ENCODE measurements at places on chromosomes 16 and 17.

DNA sequence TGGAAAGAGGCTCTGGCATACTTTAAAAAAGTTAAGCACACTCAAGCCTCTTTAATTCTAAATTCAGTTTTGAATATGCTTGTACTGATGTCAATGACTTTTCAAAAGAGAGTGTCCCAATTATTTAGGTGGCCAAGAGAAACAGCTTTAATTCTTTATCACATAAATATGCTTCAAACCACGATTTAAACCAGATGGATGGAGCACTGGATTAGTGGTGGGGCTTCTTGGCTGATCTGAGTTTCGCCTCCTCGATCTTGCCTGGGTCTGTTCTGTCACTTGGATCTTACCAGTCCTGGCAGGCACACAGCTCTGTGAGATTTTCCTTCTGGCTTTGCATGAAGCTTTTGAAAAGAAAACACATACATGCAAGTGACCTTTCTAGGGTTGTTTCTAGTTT, 467.8 kb downstream of the MAF start:
- DNase-seq: no peak

DNA sequence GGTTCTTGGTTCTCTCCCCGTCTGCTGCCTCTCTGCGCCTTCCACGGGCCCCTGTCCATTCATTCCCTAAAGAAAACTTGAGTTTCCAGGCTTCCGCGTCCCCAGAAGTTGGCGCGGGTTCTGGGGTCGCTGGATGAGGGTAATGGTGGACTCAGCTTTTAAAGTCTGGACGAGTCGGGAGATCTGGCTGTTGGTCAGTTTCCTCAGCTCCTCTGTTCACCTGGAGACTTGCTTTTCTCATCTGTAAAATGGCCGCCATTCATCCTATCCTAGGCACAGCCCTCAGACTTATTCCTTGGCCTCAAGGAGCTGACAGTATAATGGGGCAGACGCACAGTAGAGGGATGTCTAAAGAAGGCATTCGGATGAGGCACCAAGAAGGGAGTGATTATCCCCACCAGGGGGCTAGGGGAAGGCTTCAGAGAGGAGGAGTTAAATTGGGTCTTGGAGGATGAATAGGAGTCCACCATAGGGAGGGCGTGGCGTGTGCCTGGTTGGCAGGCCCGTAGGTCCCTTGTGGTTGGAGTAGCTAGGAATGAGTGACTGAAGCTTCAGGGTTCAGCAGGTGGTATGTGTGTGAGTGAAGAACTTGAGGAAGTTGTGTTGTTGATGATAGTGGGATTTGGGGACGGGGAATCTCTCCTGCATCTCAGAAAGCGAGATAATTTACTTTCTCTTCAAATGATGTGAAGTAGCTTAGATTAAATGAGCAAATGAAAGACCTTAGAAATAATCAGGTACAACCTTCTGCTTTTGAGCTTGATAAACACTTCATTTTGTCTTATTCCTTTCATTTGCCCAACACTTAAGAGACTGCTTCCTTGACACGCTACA, 652 bp downstream of the VPS35L start:
- no peak for DNase-seq

- no peak for DNase-seq
Observed at GRCh38 chr17:46179375-46179999, 13.7 kb downstream of the KANSL1 start.

DNA sequence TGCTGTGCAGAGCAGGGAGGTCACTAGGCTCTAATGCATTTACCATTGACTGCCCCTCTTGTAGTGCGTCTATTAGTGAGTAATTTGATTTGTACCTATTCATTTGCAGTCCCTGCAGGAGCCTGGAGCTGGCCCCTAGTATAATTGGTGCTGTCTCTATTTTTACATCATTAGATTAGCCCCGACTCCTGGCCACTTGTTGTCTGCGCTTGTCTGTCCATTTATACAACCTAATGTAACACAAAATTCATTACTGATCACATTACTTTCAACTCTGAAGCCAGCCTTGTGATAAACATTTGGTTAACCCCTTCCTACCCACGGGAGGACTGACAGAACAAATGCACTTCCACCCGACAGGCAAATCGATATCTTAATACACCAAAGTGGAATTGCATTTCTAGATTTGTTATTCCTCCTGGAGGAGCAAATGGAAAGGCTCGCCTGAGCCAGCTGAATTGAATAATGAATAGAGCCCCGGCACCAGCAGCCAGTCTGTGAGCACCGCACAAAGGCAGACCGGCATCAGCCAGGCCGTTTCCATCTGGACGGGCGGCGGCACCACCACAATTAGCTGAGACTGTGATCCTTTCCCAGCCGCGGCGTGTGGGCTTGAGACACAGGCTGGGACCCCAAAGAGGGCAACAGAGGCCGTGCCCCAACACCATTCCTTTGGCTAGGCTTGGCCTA, 18.7 kb upstream of the TBX2 start:
- DNase-seq: no peak

DNA sequence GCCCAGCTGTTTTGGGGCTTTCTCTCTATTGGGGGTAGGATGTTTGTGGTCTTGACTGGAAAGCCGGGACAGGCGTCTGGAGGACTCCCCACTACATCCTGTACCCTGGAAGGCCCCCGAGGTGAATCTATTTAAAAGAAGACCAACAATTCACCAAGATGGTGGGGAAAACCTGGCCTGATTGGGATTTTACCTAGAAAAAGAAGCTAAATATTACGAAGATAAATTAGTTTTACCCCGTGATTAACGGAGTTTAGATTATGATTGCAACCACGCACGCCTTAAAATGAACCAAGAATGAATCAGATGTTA, 779 bp upstream of the CCDC102A start:
- no peak for DNase-seq

DNA sequence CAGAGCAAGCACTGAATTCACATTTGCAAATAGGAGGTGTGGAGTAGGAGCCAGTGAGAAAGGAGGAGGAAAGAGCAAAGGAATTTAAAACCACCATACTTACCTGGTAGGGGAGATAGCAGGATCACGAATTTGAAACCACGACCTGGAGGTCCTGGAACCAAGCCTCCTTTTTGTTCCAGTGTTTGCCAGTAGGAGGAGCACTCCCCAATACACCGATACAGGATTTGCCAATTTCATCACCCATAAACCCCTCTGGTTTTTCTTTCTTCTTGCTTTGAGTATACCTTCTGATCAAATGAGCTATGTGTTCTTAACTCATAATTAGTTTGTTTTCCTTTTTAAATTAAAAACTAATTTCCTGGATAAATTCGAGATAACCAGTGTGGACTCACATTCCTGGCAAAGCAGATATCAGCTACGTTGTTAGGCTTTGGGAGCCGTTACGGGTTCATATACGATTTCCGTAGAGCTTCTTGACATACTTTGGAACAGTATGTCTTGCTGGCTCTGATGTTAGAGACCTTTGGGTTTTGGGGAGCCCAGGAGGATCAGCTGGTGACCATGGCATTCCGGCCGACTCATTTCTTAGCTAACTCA, 22.7 kb downstream of the BCO1 start:
- no peak for DNase-seq

DNA sequence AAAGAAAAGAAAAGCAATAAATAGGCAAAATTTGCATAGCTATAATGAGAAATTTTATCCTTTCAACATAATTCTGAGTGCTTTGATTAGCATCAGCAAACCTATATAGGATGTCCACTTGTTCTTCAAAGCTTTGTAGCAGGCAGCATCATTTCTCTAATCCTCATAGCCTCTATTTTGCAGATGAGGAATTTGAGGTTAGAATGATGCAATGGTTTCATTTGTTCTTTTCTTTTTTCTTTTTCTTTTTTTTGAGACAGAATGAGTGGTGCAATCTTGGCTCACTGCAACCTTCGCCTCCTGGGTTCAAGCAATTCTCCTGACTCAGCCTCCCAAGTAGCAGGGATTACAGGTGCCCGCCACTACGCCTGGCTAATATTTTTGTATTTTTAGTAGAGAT, 594.4 kb downstream of the TOX3 start:
- no peak for DNase-seq

GRCh38 chr17:20241855-20242254, 225.5 kb downstream of the LGALS9B start:
- no peak for DNase-seq

GRCh38 chr16:66224626-66225025, 141.9 kb upstream of the CDH5 start:
- no peak for DNase-seq
